Natural killer cell (primary cell): ENCODE measurements at places on chromosomes 13 and 19. TPM values are rescaled to one million over a fixed set of nuclear protein-coding genes. Genes with fewer than 3 reads are reported as not detected.

DNA sequence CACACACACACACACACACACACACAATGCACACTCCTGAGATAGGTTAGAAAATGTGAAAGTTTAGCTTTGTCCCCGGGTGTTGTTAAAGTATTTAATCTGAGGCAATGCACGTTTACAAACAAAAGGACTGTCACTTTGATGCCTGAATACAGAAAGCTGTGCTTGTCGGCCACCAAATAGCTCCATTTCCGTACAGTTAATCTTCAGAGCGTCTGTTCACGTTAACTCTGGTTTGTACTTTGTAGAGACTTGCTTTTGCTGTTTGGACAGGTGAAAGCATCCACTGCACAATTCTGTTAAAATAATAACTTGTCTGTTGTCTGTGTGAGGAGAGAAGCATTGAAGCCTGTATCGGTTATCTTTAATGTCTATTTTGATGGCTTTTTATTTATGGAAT, 267.8 kb downstream of the FGF9 start:
- DNase-seq, result no peak

DNA sequence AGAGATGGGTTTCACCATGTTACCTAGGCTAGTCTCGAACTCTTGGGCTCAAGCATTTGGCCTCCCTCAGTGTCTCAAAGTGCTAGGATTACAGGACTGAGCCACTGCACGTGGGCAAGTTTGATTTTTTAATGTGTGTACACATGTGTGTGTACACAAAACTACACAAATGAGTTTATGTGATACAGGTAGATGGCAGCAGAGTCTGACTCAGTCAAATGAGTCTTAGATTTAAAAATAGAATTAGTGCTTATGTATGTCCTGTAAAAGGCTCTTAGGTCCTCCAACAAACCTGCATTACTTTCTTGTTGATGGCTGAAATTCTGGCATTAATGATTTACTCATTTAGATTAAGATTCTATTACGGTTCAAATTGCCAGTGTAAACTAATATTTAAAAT, 293.7 kb downstream of the PCDH17 start:
- no peak for DNase-seq

DNA sequence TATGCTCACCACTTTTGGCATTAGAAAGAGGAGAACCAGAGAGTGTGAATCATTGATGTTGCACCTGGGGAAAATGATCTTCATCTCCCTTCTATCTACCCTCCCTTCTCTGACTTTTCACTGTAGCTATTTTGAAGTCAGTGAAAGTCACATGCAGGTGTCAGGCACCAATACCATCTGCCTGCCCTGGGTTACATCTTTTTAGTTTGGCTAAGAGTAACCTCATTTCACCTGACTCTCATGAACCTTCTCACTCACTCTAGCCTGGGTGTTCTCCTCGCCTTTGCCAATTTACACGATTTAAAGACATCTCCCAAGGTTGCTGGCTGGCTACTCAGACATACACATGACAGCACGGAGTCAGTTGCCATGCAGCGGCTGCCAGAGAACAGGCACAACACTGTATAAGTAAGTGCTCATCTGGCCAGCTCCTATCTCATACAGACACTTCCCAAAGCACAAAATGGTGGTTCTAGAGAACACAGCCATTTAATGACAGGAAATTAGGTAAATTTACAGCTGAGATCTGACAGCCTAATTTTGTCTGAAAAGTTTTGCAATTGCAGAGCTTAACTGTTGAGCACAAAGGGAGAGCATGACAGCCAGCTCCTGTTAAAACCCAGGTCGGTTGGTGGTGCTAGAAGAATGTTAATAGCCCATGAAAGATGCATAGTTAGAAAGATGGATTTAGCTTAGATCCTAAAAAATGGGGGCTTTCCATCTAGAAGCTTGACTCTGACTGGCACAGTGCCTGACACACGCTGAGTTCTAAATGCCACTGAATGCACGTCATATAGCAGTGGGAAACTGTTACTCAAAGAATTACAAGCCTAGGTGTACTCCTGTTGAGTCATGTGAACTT, 32.5 kb downstream of the LCP1 start:
- no peak for DNase-seq

Gene UHRF1
- total RNA-seq, result 4.1 TPM

GRCh38 chr13:51729866-51730553, 74.0 kb downstream of the DHRS12 start:
- no peak for DNase-seq

Gene NLRP12
- total RNA-seq, result 13.6 TPM

Gene NBEA
- total RNA-seq, result 0.66 TPM

GRCh38 chr19:27734496-27735220, 1478.3 kb downstream of the UQCRFS1 start:
- DNase-seq, result no peak

Gene ZNF540
- total RNA-seq, result 7.5 TPM

- DNase-seq, result no peak
Observed at GRCh38 chr19:47497821-47498520, 14.0 kb upstream of the KPTN start.

DNA sequence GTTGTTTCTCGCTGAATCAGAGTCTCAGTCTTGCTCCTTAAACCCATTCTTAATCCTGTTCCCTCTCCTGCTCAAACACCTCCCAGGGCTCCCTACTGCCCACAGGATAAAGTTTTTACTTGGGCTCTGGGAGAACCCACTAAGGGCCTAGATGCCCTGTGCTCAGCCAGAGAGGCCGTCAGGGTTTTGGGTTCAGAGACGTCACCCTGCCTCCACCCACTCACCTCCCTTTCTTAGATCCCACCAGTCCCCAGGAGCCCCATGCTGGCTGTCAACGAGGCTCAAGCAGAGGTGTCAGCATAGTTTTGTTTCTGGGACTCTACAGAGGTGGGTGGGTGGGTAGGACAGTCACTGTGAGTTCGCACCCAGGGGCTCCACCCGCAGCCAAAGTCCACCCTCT, 15.5 kb upstream of the CYP4F2 start:
- no peak for DNase-seq

DNA sequence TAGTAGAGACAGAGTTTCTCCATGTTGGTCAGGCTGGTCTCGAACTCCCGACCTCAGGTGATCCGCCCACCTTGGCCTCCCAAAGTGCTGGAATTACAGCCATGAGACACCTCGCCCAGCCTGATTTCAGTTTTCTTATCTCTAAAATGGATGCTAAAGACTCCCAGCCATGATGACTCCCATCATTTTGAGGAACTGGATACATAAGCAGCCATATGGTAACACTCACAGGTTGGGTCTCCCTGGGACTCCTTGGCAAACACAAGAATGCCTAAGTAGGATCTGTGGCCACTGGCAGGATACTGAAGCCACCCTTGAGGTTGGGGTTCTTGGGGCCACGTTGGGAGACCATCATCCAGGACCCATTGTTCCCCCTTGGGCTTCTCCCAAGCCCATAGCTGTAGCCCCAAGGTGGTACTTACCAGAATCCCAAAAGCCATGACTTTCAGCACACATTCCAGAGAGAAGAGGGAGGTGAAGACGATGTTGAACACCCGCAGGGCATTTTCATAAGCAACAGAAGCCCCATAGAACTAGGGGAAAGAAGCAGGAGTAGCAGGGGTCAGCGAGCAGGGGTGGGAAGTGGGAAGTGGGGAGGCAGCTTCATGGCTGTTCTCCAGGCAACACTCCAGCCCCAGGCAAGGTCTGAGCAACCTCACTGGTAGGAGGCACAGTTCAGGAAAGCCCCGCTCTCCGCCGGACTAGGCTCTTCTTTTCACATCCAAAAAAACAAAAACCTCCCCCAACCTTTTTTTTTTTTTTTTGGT, 102.5 kb downstream of the IER2 start:
- no peak for DNase-seq

Gene FPR3
- total RNA-seq, result not detected

DNA sequence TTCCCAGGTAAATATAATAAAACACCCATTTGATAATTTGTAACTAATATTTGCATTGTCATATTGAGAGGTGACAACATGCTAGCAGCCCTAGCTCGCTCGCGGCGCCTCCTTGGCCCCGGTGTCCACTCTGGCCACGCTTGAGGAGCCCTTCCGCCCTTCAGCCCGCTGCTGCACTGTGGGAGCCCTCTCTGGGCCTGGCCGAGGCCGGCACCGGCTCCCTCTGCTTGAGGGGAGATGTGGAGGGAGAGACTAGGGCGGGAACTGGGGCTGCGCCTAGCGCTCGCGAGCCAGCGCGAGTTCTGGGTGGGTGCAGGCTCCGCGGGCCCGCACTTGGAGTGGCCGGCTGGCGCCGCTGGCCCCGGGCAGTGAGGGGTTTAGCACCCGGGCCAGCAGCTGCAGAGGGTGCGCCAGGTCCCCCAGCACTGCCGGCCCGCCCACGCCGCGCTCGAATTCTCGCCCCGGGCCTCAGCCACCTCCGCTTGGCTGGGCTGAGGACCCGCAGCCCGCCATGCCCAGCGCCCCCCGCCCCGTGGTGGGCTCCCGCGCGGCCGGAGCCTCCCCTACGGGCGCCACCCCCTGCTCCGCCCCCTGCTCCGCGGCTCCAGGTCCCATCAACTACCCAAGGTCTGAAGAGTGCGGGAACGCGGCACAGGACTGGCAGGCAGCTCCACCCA, 594.4 kb downstream of the SLITRK6 start:
- no peak for DNase-seq

DNA sequence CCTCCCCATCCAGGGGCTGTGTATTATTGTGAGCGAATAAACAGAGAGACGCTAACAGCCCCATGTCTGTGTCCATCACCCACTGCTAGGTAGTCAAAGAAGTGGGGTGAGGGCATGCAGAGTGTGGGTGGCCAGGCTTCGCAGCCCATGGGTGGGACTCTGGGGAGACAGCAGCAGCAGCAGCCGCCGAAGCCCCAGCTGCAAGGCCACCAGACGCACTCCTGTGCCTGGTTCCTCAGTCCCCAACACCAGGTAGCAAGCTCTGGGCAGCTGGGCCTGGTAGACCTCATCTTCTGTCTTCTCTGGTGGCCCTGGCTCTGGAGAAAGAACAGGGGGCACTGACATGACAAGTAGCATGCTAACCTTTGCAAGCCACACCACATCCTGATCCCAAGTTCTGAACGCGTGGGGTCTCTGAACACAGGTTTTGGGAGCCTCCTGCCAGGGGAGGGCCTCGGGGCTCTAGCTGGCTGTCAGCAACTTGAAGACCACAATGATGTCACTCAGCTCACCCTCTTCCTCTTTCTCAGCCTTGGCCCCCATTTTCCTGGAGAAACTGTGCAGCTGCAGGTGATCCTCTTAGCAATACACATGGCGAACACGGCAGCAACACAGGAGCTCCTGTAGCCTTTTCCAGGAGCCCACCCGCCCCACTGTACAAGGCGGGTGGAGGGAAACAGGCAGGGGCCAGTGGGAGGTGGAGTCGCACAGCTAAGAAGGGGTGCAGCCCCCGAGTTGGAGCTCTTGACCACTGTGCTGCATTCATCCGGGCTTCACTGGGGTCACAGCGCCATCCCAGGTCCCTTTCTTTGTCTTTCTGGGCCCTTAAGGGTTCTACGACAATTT, 5.8 kb downstream of the FUZ start:
- DNase-seq, result peak; percentile 25

Gene KLHL1
- not detected for total RNA-seq

DNA sequence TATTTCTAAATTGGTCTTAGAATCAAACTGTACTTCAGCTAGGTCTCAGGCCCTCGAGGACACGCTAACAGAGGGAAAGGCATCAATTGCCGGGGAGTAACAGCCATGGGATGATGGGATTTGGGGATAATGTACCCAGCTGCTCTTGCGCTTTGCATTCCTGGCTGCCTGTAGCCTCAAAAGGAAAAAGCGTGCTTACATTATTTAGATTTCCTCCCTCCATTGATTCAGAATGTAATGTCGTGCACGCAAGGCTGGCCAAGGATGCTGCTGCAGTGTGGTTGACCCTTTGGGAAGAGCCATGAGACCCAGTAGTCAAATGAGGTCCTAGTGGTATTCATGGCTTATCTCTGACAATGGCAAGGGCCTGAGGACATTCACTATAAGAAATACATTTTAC, 95.1 kb downstream of the SLC7A1 start:
- no peak for DNase-seq

Gene BRME1
- total RNA-seq, result 4.0 TPM

Gene FXYD3
- total RNA-seq, result not detected

DNA sequence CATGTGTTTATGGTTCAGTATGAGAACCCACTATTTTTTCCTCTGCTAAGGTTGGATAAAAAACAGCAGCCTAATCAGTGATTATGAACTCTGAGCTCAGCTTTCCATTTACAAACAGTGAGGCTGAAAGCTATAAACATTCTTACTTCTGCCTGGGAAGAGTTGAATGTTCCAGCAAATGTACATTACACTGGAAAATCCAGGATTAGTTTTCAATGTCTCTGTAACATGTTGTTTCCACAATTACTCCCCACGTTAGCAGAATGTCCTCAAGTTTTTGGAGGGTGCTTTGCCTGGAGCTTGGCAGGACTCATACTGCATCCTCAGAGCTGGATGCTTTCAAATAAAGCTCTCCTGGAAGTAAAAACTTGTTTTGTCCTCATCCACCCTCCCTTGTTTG, 150.4 kb downstream of the POSTN start:
- DNase-seq, result no peak

Gene SMARCA4
- total RNA-seq, result 85.4 TPM

DNA sequence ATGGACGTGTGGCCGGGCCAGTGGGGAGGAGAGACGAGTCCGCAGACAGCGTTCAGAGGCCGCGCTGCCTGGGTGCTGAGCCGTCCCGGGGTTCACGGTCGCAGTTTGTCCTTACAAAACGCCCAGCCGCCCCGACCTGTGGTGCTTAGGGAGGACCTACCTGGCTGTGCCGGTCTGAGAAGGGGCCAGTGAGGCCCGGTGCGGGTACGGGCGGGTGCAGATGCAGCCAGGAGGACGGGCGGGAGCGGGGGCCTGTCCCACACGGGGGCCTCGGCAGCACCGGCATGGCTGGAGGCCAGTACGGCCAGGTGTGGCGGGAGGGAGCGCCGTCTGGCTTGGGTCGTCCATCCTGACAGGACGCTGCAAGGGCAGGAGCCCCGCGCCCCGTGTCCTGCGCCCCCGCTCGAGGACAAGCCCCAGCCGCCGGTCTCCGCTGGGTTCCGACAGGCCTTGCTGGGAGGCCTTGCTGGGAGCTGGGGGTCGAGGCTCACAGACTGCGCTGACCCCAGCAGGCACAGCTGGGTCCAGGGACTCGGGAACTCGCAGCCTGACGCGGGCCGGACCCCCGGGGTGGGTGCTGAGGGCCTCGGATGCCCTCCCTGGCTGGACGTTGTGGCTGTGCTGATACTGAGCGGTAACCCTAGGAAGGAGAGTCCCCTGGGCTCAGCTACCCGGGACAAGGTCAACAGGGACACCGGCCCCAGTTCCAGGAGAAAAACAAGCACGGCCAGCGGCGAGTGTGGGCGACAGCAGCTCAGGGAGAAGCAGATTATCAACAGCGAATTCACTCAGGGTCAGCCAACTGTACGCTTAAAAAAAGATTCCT, 5.3 kb upstream of the PROZ start:
- DNase-seq, result peak; percentile 39

DNA sequence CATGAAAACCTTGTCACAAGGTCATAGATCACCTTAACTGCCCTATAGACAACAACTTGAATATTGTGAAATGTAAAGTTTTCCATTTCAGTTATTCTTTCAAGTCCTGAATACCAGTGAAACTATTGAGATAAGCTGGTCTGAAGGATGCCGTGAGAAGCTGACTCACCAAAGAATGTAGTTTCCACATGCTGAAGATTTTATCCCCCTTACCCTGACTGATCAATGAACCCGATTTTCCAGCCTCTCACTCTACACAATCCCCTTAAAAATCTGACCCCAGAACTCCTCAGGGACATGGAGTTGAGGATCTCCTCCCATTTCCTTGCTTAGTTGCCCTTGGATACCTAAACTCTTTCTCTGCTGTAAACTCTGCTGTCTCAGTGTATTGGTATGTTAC, 67.5 kb downstream of the POSTN start:
- DNase-seq, result no peak

Gene GPC6
- total RNA-seq, result not detected
